Stimulated activated CD4-positive, alpha-beta T cell treated with anti-CD3 and anti-CD28 coated beads, TNF-alpha, amount 100 ng/mL, for 24 hours (primary cell): ENCODE measurements at places on chromosomes 2 and 18.

DNA sequence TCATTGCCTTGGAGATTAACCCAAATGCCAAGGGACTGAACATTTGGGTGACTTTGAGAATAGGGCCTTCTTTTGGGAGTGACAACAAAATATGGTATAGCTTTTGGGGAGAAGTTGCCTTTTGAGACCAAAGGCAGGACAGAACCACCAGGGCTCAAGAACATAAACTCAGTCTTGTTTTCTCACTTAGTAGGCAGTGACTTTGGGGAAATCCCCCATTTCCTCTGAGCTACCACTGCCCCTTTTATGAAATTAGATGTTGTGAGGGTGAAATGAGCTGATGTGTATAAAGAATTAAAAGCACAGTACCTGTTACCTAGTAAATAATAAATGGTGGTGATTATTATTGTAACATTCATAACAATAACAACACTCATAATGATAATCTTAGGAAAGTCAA lies 36.5 kb downstream of the GPD2 start:
- no peak for DNase-seq

DNA sequence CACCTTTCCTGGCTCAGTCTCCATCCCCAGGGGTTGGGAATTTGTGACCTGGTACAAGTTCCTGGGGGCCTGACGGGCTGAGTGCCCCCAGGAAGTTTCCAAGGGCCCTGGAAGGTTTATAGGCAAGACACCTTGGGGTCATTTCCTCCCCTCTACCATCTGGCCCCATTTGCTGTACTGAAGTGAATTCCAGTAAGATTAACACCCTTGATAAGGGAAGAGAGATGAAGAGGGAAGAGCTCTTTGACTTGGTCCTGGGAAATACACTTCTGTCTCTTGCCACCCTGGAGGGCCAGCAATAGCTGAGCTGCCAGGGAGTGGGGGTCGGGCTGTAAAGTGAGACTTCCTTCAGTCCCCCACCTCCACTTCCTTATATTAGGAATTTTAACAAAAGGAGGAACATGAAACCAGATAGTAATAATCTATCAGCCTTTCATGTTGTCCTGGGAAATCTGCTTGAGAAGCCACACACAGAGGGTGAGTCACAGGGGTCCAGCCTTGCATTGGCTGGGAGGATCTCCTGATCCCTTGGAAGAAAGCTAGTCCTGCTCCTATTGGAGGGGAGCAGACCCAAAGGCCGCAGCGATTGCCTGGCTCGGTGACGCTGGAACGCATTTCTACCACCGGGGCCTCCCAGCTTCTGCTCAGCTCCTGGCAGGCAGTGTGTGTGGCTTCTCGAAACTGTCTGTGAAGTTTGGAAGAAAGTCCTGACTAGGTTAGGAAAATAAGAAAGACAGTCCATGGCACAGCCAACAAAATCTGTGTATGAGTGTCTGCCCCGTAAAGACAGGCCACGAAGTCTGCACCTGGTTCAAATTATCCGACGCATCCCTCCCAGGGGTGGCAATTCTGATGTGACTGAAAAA lies 87.3 kb downstream of the ACAA2 start:
- DNase-seq, result no peak

DNA sequence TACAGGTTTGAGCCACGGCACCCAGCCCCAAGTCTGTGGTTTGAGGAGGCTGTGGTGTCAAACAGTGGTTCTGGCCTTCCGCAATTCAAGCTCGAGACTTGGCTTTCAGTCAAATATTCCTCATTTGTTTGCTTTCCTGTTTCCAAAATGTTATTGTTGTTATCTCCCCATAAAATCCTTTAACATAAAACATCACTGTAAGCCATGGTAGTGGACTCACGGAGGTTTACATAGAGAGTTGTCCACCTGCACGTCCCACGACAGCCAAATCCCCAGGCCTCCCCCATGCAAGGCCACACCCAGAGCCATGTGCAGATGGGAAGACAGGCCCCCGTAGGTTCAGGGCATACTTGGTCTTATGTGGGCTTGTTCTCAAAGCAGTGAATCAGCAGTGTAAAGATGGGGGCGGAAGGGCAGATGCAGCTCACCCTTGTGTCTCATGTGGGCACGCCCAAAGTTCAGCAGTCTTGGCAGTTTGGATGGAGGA lies 18.9 kb upstream of the ST3GAL5 start:
- DNase-seq, result no peak

- DNase-seq, result no peak
Measured at GRCh38 chr2:119015845-119016244, 73.9 kb downstream of the MARCO start.

DNA sequence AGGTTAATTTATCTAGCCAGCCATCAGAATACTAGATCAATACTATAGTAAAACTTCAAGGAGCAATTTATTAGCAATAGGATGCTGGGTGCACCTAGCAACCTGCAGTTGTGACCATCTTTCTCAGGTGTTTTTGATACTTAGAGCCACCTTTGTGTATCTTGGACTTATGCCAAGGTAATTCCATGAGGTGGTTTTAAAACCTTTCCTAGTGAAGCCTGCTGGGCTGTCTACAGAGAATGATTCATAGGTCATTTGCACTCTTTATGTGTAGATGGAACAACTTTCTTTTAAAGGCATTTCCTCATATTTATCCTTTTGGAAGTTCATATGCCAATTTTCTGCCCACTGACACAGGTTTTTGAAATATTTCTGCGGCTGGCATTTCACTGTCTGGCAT lies 1030.1 kb upstream of the POU3F3 start:
- no peak for DNase-seq

DNA sequence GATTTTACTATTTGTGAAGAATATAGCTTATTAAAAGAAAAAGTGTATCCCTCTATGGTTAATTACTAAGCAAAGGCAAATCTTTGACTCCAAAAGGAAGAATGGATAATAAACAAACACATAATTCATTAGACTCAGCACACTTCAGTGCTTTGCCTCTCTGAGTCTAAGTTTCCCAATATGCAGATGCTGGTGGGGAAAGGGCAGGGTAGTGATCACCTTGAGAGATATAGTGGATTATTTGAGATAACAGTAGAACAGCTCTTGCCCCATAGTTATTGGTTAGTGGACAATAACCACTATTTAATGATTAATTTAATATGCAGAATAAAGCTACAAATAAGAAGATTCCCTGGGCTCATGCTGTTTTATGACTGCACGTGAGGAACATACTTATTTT lies 98.2 kb upstream of the SLC8A1 start:
- no peak for DNase-seq

DNA sequence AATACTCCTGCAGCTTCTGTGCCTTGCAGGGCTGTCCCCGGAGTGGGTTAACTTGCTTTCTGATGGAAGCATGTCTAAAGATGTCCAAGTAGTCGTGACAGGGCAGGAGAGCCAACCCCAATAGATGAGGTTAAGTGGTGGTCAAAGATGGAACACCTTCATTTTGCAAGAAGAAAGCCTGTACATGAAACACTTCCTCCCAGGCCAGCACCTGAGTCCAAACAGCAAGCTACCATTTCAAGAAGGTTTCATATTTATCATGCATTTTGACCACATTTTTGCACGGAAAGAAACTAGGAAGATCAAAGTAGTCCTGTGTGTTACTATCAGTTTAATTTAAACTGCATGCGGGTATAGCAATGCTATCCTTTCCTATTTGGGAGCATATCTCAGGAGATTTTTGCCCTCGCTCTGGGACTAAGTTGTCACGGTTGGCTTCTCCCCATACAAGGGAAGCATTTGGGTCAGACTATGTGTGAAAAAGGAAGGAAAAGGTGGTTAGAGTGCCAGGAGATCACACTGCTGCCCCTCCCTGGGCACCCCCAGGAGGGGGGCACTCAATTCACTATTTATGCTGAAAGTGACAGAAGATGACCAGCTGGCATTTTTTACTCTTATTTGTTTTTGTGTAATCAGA lies 187.6 kb downstream of the ZNF521 start:
- no peak for DNase-seq
